ENCODE measurements at places on chromosomes 1 and 21.

- DNase-seq = no peak
Measured at GRCh38 chr1:104322131-104322530, 572.4 kb downstream of the AMY1C start.

GRCh38 chr1:178509414-178510007, 3.4 kb upstream of the TEX35 start:
- no peak for DNase-seq

DNA sequence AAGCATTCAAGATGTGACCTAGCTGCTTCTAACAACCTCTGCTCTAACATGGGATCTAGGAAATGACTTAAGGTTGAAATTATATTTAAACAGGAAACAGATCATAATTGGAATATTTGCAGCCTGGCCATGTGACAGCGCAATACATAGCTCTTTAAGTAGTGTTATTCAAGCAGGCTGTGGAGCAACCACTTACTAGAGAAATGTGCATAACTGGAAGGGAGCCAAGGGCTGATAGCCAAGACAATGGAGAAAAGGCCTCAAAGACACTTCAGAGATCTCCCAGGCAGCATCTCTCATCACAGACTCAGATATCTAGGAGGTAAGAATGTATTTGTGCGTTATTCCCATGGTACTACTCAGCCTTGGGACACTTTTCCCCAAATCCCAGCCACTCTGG, 823.0 kb upstream of the PRMT6 start:
- no peak for DNase-seq

GRCh38 chr1:69991644-69992043, 213.7 kb downstream of the LRRC40 start:
- DNase-seq = no peak

Data from hematopoietic multipotent progenitor cell treated with erythropoietin and hydrocortisone succinate and interleukin-3 and kit ligand, for 15 days (in vitro differentiated cells).